ENCODE measurements at places on chromosomes 5 and 9. TPM values are rescaled to one million over a fixed set of nuclear protein-coding genes. Genes with fewer than 3 reads are reported as not detected.

Gene LRSAM1
- total RNA-seq, result 28.5 TPM

Gene ITGA1
- 5.2 TPM for total RNA-seq

Gene BRINP1
- not detected for total RNA-seq

Gene ARSI
- total RNA-seq, result not detected

Gene TAS2R1
- not detected for total RNA-seq

DNA sequence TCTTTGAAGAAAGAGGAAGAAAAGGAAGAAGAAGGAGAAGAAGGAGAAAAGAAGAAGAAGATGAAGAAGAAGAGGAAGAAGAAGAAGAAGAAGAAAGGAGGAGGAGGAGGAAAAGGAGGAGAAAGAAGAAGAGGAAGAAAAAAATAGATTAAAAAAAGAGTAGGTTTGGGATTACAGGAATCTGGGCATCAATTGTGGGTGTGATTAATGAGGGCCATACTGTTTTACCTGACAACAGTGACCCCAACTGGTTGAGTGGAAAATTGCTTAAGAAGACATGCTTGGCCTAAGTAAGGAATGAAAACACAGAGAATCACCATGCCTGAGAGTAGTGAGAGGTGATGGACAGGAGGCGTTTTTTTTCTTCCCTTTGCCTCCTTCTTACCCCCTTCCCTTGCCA is 114.6 kb downstream of the FAM170A start:
- H3K27ac ChIP-seq, result no peak overlapping the region
- DNase-seq, result no peak
- no peaks in the 10 kb centered on the region for H3K4me1 ChIP-seq
- H3K27me3 ChIP-seq, result no peaks in the 10 kb centered on the region
- no peaks in the 10 kb centered on the region for H3K36me3 ChIP-seq

- H3K36me3 ChIP-seq, result no peaks in the 10 kb centered on the region
- no peak for DNase-seq
- no peaks in the 10 kb centered on the region for H3K4me1 ChIP-seq
- H3K27me3 ChIP-seq, result no peaks in the 10 kb centered on the region
- no peak overlapping the region for H3K27ac ChIP-seq
Observed at GRCh38 chr9:68473790-68474189, 66.9 kb downstream of the TMEM252 start.
